Type B pancreatic cell (in vitro differentiated cells): ENCODE measurements at places on chromosomes 16 and 17. TPM values are rescaled to one million over a fixed set of nuclear protein-coding genes. Genes with fewer than 3 reads are reported as not detected.

- DNase-seq = no peak
These were observed 28.7 kb upstream of the MILR1 start for GRCh38 chr17:64420143-64420670.

GRCh38 chr17:2058586-2059546, 4.0 kb downstream of the HIC1 start:
- DNase-seq = no peak

DNA sequence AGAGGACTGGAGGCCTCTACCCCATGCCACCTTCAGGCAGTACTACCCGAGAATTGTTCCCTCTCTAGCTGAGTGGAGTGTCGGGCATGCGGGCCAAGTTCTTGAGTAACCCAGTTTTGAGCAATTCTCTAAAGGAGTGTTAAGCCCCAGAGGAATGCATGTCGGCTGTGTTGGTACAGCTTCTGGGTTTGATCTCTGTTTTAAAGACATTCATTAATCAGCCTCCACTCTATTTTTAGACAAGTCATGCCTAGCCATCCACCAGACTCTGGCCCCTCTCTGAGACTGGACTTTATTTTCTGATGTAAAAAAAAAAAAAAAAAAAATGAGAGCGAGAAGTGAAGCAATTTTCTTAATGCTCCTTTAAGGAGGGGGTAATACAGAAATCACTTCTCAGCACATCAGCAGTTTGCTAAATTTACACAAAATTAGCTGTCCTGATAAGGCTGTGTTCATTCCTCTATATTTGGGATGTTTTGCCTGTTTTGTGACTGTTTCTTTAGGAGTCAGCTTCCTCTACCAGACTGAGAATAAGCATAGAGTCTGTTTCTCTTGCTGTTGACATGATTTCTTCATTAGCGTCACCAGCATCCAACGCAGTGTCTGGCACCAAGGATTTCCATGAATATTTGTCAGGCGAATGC, 88.7 kb downstream of the AXIN2 start:
- no peak for DNase-seq

- no peak for DNase-seq
These were observed 217.8 kb upstream of the GSE1 start for GRCh38 chr16:85395207-85395912.

DNA sequence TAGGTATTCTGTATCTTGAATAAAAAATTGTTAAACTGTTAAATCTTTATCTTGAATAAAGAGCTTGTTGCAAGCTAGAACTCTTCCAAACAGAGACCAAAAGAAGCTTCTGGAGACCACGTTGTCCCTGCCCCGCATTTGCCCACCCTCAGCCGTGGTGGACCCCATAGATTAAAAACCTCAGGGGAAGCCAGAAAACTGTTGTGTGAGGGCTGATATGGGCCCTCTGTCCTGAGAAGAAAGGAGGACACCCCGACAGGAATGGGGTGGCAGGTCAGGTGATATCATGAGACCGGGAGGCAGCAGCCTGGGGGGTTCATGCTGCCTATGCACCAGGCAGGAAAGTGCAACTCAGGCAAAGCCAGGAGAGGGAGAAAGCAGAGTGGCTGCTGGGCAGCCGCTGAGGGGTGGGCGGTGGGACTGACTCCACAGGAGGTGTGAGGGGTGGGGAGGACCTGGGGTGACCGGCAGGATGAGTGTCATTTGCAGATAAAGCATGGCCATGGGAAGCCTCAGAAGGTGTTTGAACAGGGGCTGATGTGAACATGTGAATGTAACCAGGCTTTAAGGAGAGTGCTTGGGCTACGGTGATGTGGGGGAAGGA, 147.8 kb downstream of the IRF8 start:
- no peak for DNase-seq

GRCh38 chr17:38996660-38997337, 29.6 kb upstream of the FBXO47 start:
- no peak for DNase-seq

DNA sequence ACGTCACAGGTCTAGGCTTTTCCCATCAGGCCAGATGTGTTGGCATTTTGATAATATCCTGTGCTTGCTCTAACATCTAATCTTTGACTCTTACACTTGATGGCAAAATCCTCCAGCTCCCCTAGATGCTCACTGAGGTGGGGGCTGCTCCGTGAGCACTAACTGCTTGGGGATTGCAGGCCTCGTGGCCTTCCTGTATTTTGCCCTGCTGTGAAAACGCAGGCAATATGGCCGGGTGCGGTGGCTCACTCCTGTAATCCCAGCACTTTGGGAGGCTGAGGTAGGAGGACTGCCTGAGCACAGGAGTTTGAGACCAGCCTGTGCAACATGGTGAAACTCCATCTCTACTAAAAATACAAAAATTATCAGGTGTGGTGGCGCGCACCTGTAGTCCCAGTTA, 9.7 kb upstream of the MLKL start:
- no peak for DNase-seq

- no peak for DNase-seq
These were observed 5.4 kb upstream of the PIK3R6 start for GRCh38 chr17:8872705-8873435.

DNA sequence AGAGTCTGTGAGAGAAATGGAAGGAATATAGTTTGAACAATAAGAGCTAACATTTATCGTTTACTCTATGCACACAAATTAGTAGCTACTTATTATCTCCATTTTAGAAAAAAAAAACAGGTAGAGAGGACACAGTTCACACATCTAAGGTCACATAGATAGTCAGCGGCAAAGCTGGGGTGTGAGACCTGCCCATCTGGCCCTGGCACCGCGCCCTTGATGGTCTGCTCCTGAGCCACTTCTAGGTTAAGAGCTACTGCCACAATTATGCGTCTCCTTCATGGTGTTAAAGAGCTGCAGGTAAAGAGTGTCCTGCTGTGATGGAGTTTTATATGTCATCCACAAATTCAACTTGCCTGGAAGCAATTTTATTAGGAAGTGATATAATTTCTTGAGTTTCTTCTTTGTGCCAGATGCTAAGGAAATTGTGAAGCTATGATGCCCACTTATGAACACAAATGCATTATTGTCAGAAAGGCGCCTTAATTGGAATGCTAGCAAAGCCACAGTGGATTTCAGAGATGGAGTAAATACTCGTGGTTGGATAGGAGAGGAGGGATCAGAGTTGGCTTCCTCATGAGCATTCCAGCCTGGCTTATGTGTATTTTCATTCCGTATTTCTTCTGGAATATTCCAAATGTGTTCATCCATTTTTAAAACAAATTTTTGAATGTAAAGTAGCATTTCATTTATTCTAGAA, 21.3 kb upstream of the MFSD6L start:
- peak; percentile 36 for DNase-seq

GRCh38 chr17:66711881-66712321, 123.0 kb upstream of the CACNG5 start:
- DNase-seq = no peak

GRCh38 chr17:80223142-80223815, 3.1 kb downstream of the SLC26A11 start:
- no peak for DNase-seq

- no peak for DNase-seq
These were observed 707 bp upstream of the CACNB1 start for GRCh38 chr17:39198186-39198566.

DNA sequence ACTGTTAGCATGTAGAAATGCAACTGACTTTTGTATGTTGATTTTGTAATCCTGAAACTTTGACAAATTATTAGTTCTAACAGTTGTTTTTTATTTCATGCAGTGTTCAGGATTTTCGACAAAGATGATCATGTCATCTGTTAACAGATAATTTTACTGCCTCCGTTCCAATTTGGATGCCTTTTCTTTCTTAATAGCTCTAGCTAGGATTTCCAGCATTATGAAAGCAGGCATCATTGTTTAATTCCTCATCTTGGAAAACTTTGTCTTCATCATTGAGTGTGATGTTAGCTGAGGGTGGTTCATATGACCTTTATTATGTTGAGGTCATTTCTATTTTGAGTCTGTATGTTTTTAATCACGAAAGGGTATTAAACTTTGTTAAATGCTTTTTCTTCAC, 31.9 kb downstream of the RMI2 start:
- DNase-seq = no peak

DNA sequence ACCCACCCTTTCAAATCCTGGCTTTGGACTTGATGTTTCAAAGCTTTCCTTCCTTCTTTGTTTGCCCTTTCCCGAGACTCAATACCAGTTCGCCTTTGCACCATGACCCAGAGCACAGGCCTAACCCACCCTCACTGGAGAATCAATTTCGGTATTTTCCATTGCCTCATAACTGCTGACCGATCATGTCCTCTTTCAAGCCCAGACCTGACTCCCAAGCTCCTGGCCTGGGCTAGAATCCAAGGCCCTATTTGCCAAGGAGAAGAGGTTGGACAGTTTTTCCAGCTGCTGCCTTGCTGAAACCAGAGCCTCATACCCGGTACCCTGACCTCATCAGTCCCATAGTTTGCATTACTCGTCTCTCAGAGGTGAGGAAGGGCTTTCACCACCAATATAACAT, 35.3 kb upstream of the HELZ start:
- no peak for DNase-seq

DNA sequence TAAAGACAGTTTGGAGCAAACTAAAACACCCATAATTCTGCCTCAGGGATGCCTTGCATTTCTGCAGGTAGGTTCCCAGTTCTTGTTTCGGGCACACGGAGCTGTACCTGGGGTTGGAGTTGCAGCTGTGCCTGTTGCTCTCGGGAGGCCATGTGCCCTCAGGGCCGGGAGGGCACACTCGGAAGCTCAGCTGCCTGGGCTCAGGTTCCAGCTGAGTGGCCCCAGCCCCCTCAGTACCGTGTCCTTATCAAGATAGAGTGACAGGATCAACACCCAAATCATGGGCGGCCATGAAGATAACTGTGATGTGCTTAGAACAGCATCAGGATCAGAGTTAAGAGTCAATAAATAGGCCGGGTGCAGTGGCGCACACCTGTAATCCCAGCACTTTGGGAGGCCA, 107.9 kb downstream of the SNX29 start:
- DNase-seq = no peak

DNA sequence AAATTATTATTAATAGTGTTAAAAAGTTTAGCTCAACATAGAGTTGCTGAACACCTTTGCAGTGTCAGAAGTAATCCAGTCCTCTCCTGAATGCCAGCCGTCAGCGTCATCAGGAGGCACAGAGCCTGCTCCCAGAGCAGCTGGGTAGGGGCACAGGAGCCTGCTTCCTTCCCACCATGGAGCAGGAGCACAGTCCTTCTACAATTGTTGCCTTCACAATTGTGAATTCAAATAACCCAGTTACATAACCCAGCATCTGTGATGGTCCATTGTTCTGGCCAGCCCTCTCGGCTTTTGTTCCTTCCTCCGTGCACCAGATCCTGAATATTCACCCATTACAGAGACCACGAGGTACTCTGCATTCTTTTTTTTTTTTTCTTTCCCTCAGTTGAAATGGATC, 393.9 kb upstream of the MAF start:
- no peak for DNase-seq

DNA sequence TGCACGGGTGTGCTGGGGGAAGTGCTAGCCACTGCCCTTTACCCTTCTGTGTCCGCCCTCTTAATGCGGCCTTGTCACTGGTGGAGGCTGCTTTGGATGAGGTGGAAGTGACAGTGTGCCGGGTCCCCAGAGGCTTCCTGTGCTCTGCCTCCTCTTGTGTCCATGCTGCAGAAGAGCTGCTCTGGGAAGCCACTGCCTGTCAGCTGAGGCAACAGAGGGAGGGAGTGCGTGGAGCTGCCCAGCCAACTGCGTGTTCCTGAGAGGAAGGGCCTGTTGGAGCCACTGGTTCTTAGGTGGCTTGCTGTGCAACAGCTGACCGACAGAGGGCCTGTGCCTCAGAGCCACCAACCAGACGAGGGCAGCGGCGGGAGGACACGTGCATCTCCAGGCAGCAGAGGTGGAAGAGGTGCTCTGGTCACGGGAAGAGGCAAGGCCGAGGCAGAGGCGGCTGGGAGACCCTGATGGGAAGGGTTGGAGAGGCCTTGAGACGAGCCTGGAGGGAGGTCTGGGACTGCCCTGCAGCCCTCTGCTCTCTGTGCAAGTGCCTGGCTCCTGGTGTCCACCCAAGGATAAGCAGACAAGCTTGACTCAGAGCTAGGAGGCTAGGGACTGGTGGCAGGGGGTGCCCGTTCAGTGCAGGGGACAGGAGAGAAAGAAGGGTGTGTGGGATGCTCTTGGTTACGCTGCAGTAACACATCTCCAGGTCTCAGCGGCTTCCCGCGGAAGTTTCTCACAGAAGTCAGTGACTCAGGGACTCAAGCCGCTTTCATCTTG, 25.4 kb downstream of the B9D1 start:
- DNase-seq = no peak

DNA sequence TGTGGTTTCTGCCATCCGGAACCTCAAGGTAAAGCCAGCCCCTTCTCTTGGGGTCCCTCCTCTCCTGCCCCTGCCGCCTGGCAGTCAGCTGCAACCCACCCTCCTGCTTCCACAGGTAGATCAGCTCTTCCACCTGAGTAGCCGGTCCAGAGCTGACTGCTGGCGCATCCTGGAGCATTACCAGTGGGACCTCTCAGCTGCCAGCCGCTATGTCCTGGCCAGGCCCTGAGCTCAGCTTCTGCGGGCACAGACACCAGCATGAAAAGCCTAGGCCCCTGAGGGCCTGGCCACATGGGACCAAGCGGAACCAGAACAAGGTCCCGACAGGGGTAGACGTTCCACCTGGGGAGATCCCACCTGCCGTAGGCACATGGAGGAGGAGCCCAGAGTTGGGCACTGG, 5.5 kb downstream of the PLSCR3 start:
- DNase-seq = no peak

DNA sequence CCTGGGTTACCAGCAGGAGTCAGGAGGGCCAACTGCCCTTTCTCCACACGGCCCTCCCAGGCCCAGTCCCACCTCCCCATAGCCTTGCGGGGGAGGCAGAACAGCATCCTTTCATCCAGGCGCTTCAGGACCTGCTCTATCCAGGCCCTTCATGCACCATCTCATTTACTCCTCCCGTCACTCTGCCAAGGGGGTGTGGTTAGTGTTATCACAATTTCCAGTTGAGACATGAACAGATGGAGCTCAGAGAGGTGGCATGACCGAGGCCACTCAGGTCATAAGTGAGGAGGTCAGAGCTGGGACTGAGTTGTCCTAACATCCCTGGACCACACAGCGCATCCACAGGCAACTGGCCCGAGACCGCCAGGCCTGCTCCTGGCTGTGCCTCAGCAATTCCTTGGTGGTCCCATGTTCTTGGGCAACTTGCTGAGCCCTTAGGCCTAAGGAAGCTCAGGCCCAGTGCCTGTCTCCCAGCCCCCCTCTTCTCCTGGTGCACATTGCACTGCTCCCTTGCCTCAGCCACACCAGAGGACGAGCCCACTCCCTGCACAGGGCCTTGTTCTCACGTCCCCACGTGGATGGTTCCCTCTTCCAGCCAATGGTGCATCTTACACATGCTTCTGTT, 23.8 kb downstream of the C17orf100 start:
- DNase-seq = no peak

The PLA2G10 gene
- total RNA-seq = 1.3 TPM in 1 of 2 replicates, not detected in the other

The PAQR4 gene
- 18.1 and 23.8 TPM in 2 replicates for total RNA-seq

The CD300E gene
- not detected in 2 replicates for total RNA-seq

The SECTM1 gene
- total RNA-seq = 13.2 and 17.7 TPM in 2 replicates

The TMEM235 gene
- 0.43 TPM in 1 of 2 replicates, not detected in the other for total RNA-seq

The SRL gene
- 1.2 TPM in 1 of 2 replicates, not detected in the other for total RNA-seq

The TMC7 gene
- total RNA-seq = 1.4 and 2.6 TPM in 2 replicates

The SLC38A8 gene
- not detected in 2 replicates for total RNA-seq

The PIMREG gene
- total RNA-seq = 7.6 and 45.1 TPM in 2 replicates

The ASGR2 gene
- total RNA-seq = 0.82 and 1.3 TPM in 2 replicates

The TEDC2 gene
- total RNA-seq = 10.5 and 31.6 TPM in 2 replicates
